ENCODE measurements at places on chromosomes 4 and X.

DNA sequence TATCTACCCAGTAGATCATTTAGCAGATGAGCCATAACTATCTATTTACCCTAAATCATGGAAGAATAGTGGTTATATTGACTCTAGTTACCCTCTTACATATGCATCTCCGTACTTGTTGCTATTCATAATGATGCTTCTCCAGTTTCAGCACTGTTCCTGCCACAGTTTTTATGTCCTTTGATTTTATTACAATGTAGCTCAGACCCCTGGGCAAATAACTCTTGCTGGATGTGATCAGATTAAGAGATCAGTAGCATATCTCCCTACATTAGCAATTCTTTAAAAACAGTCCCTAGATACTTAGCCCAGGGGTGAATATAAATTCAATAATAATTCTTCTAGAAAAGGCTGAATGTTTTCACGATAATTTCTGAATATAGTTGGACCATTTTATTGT, 696.5 kb downstream of the ADGRL3 start:
- no peak for DNase-seq

DNA sequence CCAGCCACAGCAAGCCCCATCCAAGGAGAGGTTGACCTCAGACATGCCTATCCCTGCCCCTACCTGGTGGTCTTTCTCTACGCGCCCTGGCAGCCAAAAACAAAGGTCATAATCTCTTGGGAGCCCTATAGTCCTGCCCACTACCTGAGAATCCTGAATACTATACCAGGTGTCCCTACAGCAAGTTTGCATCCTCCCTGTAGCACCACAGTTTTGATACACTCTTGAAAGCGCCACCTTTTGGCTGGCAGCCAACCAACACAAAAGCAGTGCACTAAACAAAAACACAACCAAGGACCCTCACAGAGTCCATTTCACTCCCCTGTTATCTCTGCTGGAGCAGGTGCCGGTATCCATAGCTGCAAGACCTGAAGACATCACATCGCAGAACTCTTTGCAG, 523.8 kb upstream of the CPEB2 start:
- no peak for DNase-seq

DNA sequence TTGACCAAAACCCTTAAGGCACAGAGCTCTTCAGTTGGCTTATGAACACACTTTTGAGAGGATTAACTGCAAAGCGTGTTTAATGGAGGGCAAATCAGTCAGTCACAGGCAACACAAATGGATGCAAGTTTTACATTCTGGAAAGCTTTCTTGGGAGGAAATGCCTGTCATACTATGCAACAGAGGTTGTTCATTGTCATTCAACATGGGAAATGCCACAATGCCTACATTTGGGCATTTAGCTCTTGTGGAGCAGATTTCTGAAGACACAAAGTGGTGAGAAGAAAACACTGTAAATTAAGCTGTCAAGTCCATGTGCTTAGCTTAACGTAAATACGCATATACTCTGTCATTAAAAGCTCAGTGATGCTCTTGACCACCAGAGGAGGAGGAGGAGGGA, 41.1 kb downstream of the CBLL2 start:
- DNase-seq = no peak

GRCh38 chr4:24471486-24472160, 112.7 kb downstream of the DHX15 start:
- no peak for DNase-seq

DNA sequence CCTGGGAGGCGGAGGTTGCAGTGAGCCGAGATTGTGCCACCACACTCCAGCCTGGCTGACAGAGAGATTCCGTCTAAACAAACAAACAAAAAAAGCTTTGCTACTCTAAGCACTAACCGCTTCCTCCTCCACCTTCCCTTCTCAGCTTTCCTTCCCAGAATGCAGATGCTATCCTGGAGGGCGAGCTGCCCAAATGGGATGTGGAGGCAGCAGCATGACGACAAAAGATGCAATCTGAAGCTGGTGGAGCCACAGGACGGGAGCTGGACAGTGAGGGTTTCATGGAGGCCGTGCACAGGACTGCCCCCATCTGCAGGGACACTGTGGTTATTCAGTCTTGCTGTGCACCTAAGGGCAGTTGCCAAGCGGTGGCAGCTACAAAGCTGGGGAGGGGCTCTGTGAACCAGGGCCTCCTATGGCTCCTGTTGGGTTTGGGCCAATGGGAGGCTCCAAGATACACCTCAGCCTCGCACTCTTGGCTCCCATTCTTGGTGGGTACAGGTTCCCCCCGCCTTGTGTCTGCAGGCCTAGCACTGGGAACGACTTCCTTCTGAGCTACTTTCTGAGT, 47.4 kb downstream of the WDR1 start:
- DNase-seq = no peak

DNA sequence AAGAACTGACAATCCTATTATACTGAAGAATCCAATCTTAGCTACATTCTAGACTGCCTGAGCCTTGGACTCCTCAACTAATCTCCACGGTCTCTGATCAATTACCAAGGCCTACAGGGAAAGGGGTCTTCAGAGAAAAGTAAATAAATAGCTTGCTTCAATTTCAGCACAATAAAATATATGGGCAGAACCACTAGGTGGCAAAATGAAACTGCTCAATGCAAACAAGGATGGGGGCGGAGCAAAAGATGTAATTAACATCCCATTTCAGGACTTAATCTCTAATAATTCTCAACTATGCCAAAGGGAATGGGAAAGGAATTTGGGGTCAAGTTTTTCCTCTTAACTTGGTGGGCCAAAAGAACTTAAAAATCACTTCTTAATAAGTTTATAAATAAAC, 78.4 kb upstream of the MAP3K15 start:
- DNase-seq = no peak

DNA sequence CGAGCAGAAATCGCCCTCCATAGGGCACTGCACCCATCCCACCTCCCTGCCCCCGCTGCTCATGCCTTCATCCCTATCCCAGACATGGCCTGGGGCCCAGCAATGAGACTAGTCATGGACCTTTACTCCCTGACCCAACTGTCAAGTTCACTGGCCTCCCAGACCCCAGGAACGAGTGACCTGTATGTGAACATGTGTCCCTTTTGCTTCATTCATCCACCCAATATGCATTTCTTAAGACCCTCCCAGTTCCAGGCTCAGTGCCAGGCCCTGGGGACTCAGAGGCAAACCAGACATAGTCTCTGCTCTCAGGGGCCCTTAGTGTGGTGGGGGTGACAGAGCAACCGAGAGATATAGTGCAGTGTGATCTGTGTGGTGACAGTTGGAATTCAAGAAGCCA, 67.0 kb downstream of the EFNB1 start:
- no peak for DNase-seq

DNA sequence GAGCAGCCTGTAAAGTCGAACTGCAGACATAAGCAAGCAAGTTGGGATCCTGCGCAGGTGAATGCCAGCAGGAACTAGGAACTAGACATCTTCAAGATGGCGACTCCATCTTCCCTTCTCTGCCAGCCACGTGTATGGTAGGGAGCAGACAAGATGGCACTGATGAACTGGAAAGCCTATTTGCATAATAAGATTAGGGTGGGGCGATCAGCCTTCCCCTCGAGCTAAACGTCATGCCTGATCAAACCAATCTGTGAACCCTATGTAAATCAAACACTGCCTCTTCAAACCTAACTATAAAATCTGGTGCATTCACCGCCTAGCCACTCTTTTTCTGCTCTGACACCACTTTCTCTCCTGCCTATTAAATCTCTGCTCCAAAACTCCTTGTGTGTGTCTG, 28.1 kb upstream of the LGI2 start:
- no peak for DNase-seq

- DNase-seq = no peak
Observed at GRCh38 chrX:153806999-153807575, 12.6 kb downstream of the SSR4 start.

Measured in NCI-H187 (cell line).